Esophagus mucosa (tissue), 1 donor: ENCODE measurements at places on chromosomes 7 and 10.

- no peak for ATAC-seq
These were observed 6.1 kb upstream of the TMEM184A start for GRCh38 chr7:1562116-1562515.

DNA sequence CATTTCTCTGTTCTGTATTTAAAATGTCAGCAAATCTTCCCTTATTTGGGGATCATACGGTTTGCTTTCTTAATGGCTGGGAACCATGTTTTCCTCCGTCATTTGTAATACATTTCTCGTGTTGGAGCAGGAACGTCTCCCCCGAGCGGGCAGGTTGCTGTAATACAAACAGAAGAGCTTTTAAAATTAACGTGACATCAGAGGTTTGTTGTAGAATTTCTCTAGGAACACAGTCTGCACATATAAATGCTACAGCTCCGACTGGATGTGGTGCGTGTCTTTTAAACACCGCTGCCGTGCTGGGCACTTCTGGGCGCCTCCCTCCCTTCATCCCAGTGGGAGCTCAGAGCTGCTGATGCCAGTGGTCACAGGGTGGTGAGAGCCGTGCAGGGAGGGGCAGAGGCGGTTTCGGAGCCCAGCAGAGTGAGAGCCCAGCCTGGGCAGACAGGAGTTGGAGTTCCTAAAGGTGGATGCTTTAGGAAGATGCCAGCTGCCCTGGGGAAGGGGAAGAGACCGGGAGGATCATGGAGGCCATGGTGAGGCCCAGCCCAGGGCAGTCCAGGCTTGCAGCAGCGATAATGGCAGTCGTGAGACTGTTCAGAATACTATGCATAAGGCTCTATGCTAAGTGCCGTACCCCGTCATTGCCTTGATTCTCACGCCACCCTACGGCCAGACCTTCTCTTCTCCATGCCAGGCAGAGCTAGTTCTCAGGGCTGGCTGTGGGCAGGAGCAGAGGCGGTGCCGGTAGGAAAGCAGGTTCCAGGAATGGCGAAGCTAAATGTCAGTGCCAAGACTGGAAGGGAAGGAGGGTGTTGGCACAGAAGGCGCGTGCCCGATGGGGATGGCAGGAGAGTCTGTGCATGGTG lies 96.2 kb downstream of the GLRX3 start:
- ATAC-seq = no peak

- no peak for ATAC-seq
These were observed 222.4 kb downstream of the TCERG1L start for GRCh38 chr10:131089150-131089549.

DNA sequence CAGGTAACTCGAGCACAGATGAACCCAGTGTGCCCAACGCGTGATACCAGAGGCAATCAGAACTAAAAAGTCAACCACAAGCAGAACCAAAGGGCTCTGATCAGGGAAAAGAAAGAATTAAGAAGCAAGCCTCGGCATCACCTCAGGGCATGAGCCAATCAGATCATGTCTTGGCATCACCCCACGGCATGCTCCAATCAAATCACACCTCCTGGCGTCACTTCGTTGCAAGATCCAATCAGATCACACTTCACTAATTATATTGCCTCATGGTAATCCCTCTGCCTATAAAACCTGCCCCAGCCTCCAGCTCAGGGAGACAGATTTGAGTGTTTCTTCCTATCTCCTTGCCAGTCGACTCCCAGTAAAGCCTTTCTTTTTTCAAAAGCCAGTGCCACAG lies 46.8 kb downstream of the TYW1B start:
- ATAC-seq = no peak

DNA sequence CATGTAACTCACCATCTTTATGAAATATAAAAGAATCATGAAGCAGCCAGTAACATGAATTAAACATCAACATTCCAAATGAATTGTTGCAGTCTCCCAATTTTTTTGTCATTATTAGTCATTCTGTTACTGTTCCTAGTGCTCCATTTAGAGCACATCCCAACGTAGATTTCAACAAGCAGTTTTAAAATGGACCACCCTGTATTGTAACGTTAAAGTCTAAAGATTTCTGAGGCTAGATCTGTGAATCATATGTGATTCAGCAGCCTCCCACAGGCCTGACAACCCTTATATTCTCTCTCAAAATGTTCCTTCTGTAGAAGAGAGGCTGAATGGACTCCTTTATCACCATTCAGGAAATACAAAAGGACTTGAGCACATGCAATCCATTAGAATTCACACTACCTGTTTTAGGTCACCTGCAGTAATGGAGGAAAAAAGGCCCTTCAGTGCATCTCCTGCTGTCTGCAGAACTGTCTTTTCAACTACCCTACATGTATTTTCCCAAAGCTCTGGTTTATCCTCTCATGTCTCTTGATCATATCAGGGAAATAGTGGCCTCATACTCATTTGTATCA lies 81.4 kb downstream of the CACNA2D1 start:
- ATAC-seq = no peak

DNA sequence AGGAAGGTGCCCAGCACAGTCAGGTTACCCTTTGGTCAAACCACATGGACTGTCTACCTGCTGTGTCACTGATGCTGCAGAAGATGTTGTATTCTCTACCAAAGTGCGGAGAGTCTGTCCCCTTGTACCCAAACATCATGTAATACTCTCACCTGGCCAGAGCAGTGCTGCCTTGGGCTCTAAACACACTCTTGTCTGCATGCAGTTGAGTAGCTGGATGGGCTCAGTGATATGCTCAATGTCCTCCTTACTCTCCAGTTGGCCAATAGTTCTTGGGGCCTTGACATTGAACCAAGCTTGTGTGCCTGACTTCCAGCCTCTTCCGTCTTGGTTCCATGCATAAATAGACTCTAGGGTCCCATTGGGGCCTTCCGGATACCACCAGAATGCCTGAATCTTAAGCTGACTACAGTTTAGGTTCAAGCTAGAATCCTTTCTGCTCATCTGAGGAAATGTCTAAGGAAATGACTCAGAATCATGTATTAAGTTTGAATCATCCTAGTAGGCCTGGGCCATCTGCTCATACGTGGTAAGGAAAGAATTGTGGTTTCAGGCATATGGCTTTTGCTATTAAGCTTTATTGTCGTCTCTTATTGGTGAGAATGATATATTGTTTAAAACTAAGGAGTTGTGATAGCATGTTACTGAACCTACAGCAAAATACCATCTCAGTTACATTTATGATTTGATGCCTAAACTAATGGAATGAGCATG lies 118.0 kb downstream of the OTUD1 start:
- peak; percentile 73 for ATAC-seq

GRCh38 chr7:105227391-105227790 lies 161.3 kb downstream of the SRPK2 start:
- ATAC-seq = no peak

GRCh38 chr7:121916211-121916610 lies 43.2 kb downstream of the PTPRZ1 start:
- no peak for ATAC-seq

DNA sequence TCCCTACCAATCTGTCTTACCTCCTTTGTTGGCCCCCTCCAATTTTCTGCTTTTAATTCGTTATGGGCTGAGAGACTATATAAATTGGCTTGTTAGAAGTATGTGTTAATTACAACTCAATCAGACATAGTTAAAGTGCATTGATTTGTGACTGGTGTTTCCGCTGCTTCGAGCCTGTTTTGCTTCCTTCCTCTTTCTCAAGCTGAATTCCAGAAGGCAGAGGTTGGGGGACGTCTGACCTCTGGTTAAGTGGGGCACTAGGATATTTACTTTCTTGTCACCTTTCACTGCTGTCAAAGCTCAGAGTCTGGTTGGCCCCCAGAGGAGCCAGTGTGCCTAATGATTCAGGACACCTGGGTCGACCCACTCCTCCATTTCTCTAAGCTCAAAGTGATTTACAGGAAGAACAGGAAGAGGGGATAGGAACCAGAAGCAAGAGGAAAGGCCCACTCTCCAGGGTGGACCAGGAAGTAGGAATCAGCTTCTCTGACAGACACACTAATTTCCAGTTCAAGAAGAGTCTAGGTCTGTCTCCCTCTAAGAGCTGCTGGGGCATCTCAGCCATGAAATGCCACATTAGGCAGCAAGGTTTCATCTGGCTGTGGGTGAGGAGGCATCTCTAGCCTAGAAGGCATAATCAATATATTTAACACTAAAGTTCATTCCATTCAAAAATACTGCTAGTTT lies 397.2 kb upstream of the NPVF start:
- peak; percentile 25 for ATAC-seq

DNA sequence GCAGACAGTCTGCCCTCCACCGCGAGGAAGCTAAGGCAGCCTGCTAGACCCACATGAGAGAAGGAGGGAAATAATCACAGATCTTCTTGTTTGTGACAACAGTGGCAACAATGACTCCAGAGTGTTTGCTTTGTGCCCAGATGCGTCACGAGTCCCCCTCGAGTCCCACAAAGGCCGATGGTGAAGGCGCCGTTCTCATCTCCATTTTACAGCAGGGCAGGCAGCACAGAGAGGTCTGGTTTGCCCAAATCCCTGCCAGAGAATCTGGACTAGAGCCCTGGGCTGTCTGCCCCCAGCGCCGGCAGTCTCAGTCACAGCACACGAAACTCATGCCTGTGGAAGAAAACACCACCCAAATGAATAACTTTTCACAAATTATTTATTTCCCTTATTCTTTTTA lies 38.1 kb downstream of the KIAA1549 start:
- no peak for ATAC-seq

DNA sequence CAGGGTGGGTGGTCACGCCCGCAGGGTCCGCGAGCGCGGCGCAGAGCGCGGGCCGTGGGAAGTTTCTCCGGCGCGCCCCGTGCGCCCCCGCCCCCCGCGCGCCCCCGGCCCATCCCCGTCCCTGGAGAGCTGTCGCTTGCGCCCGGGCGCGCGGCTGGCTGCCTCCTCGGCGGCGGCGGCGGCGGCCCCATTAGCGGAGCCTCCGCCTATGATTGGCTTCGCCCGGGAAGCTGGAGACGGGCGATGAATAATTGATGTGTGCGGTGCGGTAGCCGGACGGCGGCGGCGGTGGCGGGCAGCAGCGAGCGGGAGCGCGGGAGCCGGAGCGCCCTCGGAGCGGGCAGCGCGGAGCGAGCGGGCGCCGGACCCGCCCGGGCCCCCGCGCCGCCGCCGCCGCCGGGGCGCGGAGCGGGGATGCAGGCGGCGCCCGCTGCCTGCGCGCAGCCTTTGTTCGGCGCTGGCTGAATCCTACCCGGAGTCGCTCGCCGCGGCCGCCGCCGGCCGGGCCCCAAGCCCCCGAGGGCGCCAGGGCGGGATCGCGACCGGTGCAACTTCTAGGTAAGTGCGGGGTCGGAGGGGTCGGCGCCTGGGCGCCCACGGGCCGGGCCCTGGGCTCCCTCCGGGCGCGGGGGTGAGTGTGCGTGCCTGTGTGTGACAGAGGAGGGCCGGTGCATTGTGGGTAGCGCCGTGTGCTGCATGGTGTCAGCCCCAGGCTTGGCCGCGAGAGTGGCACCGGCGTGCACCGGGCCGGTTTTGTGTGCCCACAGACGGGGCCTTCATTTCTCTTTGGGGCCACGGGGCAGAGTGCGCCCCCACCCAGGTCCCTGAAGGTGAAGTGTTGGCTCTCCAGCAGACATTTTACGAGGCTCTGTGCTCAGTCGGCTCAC lies 103.8 kb upstream of the PPIF start:
- peak; percentile 48 for ATAC-seq

- ATAC-seq = no peak
These were observed 16.7 kb downstream of the GPRIN2 start for GRCh38 chr10:46539596-46540411.

GRCh38 chr10:24307116-24307515 lies 98.2 kb downstream of the KIAA1217 start:
- no peak for ATAC-seq

GRCh38 chr10:4701016-4701415 lies 125.0 kb upstream of the AKR1E2 start:
- ATAC-seq = no peak

DNA sequence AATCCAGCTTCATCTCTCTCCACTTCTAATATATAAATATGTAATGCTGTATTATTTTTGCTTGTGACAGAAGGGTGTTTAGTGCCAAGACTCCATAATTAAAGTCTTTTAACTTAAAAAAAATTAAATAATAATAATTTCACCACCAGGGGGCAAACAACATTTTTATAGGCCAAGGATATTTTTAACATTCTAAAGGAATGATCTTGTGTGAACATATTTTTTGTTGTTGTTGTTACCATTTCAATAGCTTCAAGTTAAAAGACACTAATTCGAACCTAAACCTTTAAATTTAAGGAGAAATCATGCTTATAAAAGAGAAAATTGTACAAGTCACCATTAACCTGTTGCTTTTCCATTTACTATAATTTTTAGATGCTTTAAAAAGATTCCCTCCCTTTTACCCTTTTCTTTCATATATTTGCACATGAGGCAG lies 7.5 kb upstream of the DNAJC1 start:
- ATAC-seq = no peak

DNA sequence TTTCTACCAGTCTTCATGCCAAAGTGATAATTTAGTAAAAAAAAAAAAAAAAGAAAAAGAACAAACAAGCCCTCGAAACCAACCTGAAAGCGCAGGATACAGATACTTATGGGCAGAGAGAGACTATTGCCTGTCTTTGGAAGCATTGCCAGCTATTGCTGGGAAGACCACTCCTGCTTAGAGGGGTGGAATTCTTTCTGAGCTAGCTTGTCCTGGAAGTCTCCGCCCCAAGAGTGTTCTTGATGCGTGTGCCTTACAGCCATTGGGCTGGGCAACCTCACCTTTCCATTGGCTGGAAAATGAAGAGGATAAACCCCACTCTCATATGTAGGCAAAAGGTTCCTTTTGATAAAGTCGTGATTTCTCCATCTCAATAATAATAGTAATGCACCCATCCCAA lies 19.9 kb upstream of the INSYN2A start:
- ATAC-seq = no peak

DNA sequence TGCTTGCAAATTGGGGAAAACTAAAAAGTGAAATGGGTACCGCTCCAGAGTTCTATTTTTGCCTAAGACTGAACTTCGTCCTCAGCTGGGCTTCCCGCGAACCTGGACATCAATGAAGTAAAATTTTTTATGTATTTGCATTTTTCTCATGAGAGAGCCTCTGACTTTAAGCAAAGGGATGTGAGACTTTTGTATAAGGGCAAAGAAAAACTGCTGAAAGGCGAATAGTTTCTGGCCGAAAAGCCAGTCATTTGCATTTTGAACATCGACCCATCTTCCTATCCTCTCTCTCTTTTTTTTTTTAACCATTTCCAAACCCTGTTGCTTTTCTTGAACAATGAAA lies 573 bp downstream of the PMPCB start:
- ATAC-seq = no peak

DNA sequence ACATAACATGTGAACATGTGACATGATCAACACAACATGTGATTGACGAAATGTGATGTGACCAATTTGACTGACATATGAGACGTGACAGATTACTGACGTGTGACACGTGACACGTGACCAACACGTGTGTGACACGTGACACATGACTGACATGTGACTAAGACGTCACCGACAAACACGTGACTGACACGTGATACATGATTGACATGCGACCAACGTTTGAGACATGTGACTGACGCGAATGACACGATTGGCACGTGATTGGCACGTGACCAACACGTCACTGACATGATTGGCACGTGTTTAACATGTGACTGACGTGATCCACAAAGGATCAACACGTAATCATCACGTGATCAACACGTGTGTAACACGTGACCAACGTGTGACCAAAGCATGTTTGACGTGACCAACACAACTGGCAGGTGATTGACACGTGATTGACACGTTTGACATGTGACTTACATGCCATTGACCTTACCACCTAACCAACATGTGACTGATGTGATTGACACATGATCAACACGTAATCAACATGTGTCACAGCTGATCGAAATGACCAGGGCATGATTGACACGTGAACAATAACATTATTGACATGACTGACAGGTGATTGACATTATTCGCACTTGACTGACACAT lies 23.7 kb downstream of the CRPPA start:
- ATAC-seq = no peak
